ENCODE measurements at places on chromosomes 7 and 10.
A peak's percentile ranks its signal among the peaks of the same experiment; 100 is the strongest.

- DNase-seq, result no peak
Measured at GRCh38 chr10:90723416-90724068, 134.3 kb downstream of the HTR7 start.

GRCh38 chr10:30116041-30116491 lies 56.7 kb upstream of the JCAD start:
- no peak for DNase-seq

DNA sequence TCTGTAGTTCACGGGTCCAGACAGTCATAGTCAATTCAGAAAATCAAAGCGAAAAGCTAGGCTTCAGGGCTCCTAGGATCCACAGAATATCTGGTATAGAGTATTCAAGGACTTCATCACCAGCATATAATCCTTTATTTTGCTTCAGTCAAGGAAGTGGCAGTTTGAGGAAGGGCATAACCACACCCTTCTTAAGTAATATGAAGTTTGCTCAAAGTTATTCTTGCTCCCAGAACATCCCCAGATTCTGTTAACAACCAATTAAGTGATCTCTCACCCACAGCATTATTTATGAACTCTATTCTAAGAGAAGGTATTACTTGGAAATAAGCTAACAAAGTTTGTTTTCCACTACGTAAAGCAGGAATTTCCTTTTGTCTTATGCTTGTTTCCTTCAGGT lies 13.2 kb downstream of the CWF19L1 start:
- DNase-seq, result no peak

DNA sequence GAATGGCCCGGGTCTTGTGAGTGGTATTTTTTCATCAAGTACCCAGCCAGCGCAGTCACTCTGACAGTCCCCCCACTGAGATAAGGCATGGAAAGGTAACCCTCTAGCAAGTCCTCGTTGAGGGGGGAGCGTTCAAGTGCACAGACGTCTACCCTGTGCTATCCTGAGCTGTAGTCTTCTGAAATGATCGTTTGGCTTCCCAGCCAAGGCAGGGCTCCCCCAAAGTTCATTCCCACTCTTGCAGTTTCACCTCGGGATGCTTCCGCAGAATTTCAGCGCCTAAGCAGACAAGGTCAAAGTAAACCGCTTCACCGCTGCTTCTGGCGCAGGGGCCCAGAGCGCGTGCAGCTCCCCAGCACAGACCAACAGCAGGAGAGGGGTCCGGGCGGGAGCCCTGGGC lies 1.8 kb downstream of the INSYN2A start:
- DNase-seq, result no peak

- DNase-seq, result no peak
Measured at GRCh38 chr10:94251568-94251967, 111.2 kb downstream of the NOC3L start.

- no peak for DNase-seq
Measured at GRCh38 chr7:118839515-118839914, 615.0 kb downstream of the ANKRD7 start.

GRCh38 chr10:37246637-37247036 lies 121.2 kb downstream of the ANKRD30A start:
- DNase-seq, result no peak

GRCh38 chr7:158583143-158583542 lies 4.5 kb downstream of the PTPRN2 start:
- DNase-seq, result no peak

- DNase-seq, result no peak
Measured at GRCh38 chr10:99834410-99834809, 52.0 kb downstream of the ABCC2 start.

GRCh38 chr7:87875151-87876039 lies 765 bp downstream of the SLC25A40 start:
- no peak for DNase-seq

DNA sequence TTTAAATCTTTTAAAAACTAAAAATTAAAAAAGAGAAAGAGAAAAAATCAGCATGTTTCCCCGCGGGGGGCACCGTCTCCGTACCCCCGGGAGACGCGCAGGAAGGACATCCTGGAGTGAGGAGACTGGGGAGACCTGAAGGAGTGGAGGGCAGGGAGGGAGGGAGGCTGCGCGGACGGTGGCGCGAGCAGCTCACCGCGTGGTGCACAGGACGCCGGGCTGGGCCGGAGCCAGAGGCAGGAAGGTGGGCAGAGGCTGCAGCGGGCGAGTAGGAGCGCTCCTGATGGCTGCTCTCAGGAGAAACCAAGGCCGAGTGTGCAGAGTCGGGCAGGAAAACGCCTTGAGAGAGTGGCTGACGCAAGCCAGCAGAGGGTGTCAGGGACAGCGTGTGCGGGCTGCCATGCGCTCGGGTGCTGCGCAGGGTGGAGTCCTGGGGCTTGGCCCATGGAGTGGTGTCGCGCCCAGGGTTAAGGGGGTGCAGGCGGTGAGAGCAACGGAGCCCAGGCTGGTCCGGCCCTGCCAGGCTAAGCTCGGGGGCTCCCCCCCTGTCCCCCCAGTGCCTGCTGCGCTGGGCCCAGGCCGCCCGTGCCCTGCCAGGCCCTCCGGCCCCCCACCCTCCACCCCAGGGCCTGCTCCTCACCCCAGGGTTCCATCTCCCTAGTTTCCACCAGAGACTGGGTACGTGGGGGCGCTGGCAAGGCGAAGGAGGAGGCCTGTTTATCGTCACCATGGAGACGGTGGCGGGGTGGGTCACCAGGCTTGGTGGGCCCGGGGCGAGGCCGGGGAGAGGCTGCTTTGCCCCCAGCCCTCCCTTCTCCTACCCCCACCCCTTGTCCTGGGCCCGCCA lies 28.9 kb upstream of the FXYD4 start:
- DNase-seq, result no peak

- peak; percentile 71 for DNase-seq
Measured at GRCh38 chr7:95199779-95200558, 124.4 kb downstream of the PON1 start.

DNA sequence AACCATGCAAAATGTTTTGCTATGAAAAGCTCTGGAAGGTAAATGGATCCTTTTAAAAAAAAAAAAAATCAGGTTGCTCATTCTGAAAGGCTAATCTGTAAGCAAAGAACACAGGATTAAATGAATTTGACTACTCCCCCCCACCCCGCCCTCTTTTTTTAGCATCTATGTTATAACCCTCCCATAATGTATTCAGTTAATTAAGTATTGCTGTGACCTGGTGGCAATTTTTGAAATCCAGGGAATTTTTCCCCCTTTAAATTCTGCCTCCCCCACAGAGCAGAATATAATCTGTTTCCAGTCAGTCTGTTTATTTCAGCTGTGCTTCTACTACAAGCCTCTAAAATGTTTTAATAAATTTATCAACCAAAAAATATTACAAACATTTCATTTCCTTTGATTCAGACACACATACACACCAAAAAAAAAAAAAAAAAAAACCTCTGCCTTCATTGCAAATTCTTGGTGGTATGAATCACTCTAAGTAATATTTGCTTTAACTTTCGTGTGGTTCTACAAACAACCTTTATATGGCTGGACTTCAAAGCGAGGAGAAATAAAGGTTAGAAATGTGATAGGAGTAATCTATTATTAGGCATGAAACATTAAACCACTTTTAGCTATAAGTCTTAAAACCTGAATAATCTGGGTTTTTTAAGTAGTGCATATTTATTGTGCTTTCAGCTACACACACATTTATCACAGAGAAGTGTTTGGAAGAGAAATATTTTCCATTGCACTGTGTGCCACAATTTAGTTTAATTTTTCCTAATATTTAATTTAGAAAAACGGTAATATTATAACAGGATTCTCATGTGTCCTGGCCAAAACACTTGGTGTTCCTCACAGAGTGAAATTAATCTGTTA lies 64.4 kb upstream of the ARID5B start:
- peak; percentile 73 for DNase-seq

GRCh38 chr10:23035569-23035968 lies 59.8 kb upstream of the MSRB2 start:
- DNase-seq, result peak; percentile 48

GRCh38 chr7:100176096-100177044 lies 811 bp downstream of the GPC2 start:
- no peak for DNase-seq

- DNase-seq, result peak; percentile 84
Measured at GRCh38 chr10:86757113-86757972, 924 bp downstream of the BMPR1A start.

GRCh38 chr10:60200012-60200681 lies 189.5 kb downstream of the ANK3 start:
- DNase-seq, result no peak

- no peak for DNase-seq
Measured at GRCh38 chr10:12509016-12509793, 159.9 kb downstream of the CAMK1D start.

DNA sequence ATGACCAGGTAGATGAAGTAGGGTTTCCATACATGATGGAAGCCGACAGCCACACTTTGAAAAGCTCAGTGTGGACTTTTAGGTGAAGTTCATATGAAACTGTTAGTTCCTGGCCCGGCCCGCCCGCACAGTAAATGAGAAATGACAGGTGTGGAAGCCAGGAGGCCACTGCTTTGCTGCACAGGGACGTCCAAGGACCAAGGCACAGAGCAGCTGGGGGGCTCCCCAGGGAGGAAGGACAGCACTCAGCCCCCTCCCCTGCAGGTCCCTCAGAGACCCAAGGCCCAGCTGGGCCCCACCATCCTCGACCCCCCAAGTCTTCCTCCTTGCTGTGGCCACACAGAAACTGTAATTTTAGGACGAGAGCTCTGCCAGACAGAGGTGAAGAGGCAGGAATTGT lies 219.2 kb downstream of the PTPRN2 start:
- no peak for DNase-seq

GRCh38 chr7:155291045-155291530 lies 6.6 kb upstream of the INSIG1 start:
- no peak for DNase-seq

DNA sequence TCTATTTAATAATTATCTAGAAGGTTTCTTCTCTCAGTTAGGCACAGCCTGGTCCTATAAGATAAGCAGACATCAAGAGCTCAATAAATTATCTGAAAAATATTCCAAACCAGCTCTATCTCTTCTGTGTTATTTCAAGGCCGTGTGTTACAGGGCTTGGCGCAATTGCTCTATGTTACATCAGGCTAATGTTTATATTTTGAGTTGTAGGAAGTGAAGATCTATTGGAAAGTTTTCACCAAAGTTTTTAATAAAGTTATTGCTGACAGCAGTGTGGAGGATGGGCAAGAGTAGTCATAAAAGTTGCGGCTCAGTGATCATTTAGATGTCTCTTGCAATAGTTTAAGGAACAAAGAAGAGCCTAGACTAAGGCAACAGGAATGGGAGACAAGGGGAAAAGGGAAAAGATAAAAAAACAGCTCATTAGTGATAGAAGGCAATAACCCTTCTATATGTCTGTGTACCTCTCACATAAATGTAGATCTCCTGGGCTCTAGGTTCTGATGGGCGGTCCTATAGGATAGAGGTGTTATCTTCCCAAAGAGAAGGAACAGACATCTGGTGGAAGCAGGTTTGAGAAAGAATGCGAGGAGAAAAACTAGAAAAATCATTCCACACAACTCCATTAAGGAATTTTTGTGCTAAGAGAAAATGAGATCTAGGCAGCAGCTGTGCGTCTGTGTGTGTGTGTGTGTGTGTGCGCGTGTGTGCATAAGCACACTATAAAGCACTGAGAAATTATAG lies 5.9 kb upstream of the ANKRD7 start:
- no peak for DNase-seq

DNA sequence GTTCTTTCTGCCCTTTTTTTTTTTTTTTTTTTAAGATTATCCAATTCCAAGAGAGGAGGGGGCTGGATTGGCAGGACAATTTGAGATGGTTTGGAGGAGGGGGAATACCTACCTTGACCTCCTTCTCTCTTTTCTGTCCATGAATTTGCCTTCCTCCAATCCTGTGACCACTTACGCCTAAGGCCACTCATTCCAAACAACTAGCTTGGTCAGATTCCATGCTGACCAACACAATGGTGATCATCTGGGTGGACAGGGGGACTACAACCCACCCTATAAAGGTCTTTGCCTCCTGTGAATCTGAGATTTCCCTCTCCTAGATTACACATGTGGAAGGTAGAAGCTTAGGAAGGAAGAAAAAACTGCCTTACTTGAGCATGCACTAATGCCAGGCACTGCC lies 2.3 kb upstream of the LDB1 start:
- no peak for DNase-seq

- DNase-seq, result no peak
Measured at GRCh38 chr7:150476285-150476684, 25.9 kb downstream of the GIMAP8 start.

GRCh38 chr7:36794689-36795088 lies 70.4 kb upstream of the AOAH start:
- DNase-seq, result no peak
